ENCODE measurements at places on chromosomes 3 and 15.

- DNase-seq, result no peak
These were observed 211.5 kb upstream of the TP63 start for GRCh38 chr3:189419683-189420082.

GRCh38 chr15:98905963-98906711 is 101.5 kb downstream of the PGPEP1L start:
- peak; percentile 11 for DNase-seq

GRCh38 chr15:68277131-68277602 is 378 bp upstream of the FEM1B start:
- DNase-seq, result no peak

DNA sequence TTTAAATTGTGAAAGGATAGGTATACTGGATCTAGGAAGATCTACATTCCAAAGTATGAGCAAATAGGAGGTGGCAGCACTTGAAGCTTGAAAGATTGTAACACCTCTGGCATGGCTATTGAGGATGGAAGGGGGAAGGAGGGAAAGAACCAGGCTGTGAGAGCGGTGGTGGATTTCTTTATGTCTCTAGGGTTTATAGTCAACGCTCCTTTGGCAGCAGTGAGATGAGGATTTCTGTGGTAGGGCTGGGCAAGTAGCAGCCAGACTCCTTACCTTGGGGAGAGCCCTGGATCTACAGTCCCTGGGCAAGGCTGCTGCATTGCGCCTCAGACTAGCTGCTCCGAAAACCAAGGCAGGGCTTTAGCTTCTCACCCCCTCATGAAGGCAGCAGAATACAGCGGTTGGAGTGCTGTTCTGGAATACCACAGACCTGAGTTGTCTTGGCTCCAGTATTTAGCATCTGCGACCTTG is 53.2 kb downstream of the MEF2A start:
- no peak for DNase-seq

GRCh38 chr15:90873488-90873997 is 5.2 kb downstream of the FURIN start:
- no peak for DNase-seq

- no peak for DNase-seq
These were observed 242.3 kb downstream of the FHIT start for GRCh38 chr3:61008998-61009380.

DNA sequence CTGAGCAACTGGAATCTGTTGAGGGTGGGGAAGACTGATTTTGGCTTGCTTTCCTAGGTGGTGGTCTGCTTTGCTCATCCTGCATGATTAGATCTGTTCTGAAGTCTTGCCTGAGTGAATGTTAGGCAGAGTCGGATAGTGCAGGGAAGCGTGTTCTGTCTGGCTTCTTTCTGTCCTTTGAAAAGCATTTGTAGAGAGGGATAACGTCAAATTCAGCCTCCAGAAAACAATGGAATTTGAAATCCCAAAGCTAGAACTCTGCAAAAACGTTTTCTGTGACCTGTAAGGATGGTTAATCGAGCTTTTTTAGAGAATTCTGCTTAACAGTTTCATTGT is 1.4 kb downstream of the GLCE start:
- DNase-seq, result no peak

DNA sequence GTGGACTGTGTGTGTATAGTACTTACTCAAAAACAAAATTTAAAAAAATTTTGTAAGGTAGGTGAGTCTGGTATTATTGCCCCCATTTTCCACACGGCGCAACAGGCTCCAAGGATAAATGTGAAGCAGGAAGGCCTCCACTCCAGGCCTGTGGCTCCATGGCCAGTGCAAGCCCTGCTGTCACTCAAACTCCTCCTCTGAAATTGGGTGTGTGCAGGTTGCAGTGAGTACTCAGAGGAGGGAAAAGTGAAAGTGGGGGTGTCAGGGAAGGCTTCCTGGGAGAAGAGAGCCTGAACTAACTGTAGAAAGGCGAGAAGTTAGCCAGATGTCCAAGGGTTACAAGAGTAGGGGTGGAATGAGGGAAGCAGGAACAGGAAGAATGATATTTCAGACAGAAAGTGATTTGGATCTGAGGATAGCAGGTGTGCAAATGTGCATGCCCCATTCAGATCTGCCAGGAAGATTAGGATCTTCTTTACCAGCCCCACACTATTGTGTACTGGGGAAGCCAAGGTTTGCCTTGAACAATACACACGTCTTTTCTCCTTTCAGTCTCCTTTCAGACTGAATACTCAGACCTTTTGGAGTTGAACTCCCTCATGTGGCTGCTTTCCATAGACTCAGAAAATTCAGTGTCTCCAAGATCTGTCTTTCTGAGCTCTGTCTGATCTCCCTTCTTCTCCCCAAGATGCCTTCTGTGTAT is 48.7 kb upstream of the RYK start:
- DNase-seq, result no peak
